ENCODE measurements at places on chromosomes 13 and 19.

DNA sequence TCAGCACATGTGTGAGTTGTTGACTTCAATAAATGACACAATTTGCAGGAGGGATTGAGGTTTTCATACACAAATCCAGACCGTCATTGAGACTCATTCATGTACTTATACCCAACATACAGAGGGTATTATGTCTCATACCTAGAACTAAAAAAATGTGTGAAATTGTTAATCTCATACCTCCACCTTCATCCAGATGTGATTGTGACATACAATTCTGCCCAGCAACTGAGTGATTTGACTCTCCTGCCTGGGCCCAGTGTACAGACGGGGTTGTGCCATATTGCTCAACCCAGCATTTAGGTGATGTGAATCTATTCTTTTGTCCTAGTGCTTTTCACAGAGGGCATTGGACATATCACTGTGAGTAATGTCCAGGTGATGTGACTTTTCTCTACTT is 12.6 kb upstream of the ZNF681 start:
- DNase-seq = no peak

GRCh38 chr13:45278096-45278645 is 62.8 kb downstream of the TPT1 start:
- DNase-seq = no peak

DNA sequence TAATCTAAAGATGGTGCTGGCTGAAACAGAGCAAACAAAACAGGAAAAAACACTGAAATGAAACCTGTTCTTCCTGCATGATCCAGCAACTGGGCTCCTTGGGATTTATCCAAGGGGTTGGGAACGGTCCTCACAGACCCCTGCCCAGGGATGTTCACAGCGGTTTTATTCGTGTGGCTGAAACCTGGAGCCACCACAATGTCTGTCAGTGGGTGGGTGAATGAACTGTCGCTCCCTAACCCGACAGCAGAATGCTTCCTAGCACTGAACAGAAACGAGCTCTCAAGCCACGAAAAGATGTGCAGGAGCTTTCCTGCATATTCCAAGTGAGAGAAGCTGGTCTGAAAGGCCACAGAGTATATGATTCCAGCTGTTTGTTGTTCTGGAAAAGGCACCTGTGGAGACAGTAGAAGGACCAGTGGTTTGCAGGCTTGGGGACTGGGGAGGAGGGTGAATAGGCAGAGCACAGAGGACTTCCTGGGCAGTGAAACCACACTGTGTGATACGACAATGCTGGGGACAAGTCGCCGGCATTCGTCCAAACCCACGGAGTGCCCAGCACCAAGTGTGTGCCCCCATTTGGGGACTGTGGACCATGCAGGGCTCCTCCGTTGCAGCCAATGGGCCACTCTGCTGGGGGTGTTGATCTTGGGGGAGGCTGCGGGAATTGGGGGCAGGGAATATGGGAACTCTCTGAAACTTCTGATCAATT is 73.9 kb downstream of the TEX29 start:
- DNase-seq = no peak

GRCh38 chr19:48813123-48813913 is 2.5 kb upstream of the BCAT2 start:
- DNase-seq = no peak

- DNase-seq = peak; percentile 62
Observed at GRCh38 chr13:113400621-113401451, 36.9 kb upstream of the GRTP1 start.

GRCh38 chr19:5032101-5032967 is 63.4 kb downstream of the KDM4B start:
- DNase-seq = no peak

Data from left hindlimb (tissue), 1 donor.